ENCODE measurements at places on chromosomes 3 and 15. TPM values are rescaled to one million over a fixed set of nuclear protein-coding genes. Genes with fewer than 3 reads are reported as not detected.

DNA sequence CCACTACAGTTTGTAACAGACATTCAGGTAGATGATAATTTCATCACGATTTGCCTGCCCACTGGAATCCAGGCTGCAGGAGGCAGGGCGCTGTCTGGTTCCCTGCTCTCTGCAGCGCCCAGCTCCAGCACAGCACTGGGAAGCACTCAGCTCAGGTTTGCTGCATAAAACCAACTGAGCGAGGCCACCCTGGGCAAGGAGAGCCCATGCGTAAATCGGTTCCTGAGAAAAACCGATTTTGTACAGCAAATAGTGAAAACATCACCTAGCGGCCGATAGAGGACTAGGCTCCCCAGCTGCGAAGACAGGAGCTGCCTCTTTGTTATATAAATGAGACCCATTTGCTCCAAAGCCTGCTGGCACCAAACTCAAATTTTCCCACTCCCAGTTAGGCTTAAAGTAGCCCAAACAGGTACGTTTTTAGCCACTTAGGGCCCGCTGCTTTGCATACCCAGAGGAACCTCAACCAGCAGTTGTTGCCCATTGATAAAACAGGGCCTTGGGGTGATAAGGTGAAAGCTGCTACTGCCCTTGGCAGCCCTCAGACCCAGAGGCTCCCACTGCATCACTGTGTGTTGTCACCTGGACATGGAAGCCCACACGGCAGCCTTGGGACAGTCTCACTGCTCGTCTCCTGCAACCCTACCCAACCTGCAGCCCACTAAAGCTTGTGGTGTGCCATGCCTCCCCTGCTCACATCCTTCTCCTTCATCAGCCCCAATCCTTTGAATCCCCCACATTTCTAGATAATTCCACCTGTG lies 47.5 kb downstream of the ALDH1L1 start:
- no peak for DNase-seq

DNA sequence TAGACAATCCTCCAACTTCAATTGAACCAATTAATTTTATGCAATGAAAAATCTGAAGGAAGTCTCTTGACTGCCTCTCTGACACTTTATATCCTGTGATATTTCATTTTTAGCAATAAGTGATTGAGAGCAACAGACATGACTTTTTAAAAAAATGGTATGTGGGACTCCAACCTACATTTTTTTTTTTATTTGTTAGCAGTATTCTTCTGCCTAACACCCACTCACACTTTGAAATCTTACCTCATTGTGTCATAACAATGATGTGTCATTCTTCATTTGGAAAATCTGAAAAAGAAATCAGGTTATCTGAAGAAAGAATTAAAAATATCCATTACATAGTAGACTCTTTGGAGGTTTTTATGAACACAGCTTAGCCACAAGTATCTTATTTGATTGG lies 541.3 kb upstream of the KCNMB2 start:
- no peak for DNase-seq

GRCh38 chr3:142646020-142646785 lies 50.0 kb downstream of the PLS1 start:
- no peak for DNase-seq

Gene MST1R
- 0.22 TPM for total RNA-seq

Gene MKRN3
- 1.1 TPM for total RNA-seq

Gene KNG1
- total RNA-seq: not detected

DNA sequence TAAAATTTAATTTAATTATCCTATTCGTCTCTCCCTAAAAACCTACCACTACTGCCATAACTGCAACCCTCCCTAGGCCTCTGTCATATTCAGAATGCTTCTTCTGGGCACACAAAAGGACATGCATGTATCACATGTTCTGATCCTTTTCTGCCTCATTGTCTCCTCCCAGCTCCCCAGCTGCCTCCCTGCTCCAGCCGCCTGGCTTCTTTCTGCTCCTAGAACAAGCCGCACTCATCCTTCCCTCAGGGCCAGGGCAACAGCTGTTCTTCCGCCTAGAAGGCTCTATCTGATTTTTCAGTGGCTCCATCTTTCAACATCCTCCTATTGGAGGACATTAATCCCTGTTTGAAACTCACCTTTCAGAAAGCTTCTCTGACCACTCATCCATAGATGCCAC lies 38.6 kb downstream of the TMED3 start:
- no peak for DNase-seq

GRCh38 chr15:52503788-52504496 lies 24.7 kb downstream of the MYO5A start:
- no peak for DNase-seq

GRCh38 chr15:70480196-70480856 lies 283.0 kb downstream of the UACA start:
- peak; percentile 54 for DNase-seq

GRCh38 chr3:113088616-113089015 lies 97.8 kb downstream of the GTPBP8 start:
- DNase-seq: no peak

- DNase-seq: no peak
Observed at GRCh38 chr15:88832820-88833730, 29.8 kb downstream of the ACAN start.

DNA sequence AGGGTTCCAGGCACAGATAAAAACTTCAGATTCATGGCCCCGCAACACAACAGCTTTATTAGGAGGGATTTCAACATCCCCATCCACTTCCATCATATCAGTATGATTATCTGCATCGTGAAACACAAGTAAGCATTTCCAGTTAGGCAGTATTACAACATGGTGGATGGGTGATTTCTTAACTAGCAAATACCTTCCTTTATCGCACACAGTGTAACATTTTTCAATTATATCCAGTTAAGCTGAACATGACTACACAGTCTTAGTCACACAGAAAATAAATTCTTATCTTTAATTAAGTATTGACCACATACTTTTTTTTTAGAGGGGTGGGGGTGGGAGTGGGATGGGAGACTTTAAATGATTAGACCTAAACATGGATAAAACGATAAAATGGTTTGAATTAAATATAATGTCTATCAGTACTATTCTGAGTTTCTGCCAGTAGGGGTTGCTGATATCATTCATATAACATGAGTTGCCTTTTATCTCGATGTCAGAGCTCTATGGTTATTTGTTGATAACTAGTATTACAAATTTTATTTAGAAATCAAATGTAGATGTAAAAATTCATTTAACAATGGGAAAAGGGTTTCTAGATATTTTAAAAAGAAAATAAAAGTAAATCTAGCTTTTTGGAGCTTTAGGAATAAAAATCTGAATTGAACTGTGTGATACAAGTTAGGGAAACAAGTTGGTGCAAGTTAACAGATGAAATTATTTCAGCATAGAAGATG lies 146.6 kb downstream of the TBL1XR1 start:
- no peak for DNase-seq

Gene NLGN1
- not detected for total RNA-seq

DNA sequence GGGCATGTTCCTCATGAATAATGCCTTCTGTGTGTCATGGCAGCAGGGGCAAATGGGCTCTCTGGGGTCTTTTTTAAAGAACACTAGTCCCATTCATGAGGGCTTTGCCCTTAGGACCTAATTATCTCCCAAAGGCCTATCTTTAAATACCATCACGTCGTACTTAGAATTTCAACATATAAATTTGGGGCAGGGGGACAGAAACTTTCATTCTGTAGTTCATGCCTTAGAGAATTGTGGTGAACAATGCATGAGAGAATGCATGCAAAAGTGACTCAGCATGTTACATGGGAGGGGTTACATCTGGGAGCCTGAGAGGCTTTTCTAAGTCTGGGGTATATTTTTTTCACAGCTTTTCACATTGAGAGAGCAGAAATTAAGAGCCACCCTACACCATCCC lies 208.5 kb upstream of the ROPN1 start:
- no peak for DNase-seq

DNA sequence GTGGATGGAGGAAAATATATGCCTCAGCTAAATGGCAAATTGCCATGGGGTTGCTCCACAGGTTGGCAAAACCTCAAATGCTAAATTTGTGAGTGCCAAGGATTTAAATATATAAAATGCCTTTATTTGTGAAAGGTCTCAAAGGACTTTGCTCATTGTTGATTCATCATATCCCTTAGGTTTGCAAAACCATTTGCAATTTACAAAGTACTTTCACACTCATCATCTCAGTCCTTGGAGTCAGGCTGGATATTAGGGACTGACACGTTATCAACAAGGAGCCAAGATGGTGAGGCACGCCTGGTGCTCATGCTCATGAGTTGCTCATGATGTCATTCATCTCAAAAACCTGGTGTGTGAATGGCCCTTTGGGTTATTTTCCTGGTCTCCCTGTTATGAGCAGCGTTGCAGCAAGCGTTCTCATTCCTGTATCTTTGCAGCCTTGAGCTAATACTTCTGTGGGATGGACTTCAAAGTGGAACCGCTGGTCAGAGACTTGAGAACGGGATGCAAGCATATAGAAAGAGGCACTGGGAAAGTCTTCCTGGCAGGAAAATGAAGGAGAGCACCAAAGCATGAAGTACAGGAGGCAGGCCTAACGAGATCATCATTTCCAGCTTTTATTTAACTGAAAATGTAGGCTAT lies 66.0 kb downstream of the MYO1E start:
- DNase-seq: no peak

DNA sequence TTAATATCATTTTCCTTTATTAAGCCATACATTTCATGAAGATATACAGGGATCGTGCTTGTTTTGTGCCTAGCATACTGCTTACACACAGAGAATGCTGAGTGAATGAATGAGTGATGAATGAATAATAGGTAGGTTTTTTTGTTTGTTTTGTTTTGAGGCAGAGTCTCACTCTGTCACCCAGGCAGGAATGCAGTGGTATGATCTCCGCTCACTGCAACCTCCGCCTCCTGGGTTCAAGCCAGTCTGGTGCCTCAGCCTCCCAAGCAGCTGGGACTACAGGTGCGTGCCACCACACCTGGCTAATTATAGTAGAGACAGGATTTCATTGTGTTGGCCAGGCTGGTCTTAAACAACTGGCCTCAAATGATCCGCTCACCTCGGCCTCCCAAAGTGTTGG lies 400.0 kb downstream of the ROBO1 start:
- no peak for DNase-seq

- no peak for DNase-seq
Observed at GRCh38 chr3:193087336-193087735, 153.7 kb upstream of the PLAAT1 start.

GRCh38 chr15:85754989-85755388 lies 39.7 kb downstream of the KLHL25 start:
- no peak for DNase-seq

GRCh38 chr15:70210528-70210927 lies 112.8 kb upstream of the TLE3 start:
- DNase-seq: no peak

Gene CRBN
- 143 TPM for total RNA-seq

DNA sequence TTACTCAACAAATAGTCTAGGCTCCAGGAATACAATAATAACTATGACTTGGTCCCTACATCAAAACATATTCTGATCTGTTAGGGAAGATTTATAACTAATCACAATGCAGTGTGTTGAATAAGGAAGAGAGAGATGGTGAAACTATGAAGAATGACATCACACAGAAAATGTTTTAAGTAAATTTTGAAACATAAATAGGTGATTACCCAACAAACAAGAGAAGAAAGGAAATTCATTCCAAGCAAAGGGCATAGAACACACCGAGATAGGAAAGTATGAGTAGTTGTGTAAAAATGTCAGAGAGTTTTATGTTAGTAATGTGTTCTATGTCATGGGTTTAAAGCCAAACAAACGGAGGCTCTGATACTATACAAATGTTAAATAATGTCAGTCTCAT lies 13.4 kb downstream of the SEC62 start:
- no peak for DNase-seq

- no peak for DNase-seq
Observed at GRCh38 chr3:11568503-11569155, 75.1 kb downstream of the VGLL4 start.

Gene GFM1
- 38.7 TPM for total RNA-seq

Gene GOLGA8N
- total RNA-seq: 6.5 TPM

Gene MYEF2
- total RNA-seq: 29.3 TPM

DNA sequence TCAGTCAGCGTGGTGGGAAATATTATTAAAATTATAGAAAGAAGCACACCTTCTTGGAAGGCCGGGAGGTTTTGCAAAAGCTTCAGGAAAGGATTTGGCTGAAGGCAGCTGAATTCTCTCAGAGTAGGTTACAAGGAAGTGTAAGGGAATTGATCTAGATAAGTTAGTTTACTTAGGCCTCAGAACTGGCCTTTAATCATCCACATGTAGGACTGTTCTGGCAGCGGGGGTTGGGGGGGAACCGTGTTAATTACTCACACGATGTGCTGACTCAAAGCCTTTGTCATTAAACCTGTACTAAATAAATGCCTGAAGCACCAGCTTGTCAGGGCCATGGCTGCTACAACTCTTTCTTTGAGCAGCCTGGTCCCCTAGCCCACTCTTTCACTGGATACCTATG lies 12.8 kb downstream of the ASB14 start:
- no peak for DNase-seq

DNA sequence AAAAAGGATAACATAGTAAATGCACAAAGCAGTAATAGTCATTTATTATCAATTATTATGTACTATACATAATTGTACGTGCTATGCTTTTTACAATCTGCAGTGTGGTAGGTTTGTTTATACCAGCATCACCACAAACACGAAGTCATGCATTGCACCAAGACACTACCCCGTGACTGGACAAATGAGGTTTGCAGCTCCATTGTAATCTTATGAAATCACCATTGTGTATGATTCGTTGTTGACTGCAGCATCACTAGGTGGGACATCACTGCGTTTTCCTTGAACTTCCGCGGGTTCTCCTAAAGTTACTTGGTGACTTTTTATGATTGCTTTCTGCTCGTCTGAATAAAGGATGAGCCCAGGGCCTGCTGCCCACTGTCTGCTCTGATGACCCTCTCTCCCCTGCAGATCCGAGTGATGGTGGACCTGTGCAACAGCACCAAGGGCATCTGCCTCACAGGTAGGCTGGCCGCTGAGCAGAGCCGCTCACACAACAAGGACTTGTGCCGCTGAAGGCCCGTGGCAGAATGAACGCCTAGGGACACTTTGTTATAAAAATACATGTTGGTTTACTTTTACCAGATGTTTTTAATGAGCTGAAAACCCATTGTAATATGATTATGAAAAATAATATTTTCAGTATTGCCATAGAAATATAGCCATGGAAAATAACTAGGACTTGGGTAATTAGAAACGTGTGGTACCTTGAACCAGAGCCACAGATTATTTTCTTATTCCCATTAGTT lies 35.8 kb downstream of the GLDN start:
- no peak for DNase-seq

DNA sequence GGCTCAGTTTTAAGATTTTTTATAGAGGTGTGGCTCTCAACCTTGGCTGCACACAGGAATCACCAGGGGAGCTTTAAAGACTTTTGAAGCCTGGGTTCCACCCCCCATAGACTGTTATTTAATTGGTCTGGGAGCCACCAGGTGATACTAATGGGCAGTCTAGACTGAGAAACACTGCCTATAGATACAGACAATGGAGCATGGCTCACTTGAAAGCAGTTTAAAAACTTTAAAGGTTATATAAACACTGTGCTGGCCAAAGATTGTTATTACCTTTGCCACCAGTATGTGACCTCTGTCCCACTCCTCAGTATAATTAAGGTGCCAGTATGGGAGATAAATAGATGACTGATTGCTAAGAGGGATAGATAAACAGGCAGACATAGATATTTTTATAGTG lies 3.8 kb downstream of the GOLIM4 start:
- no peak for DNase-seq

Data from CD8-positive, alpha-beta T cell (primary cell).